Activated CD8-positive, alpha-beta T cell treated with anti-CD3 and anti-CD28 coated beads, Interleukin-2, amount 10 ng/mL, durations not matched to agents 7 days and 5 days (primary cell): ENCODE measurements at places on chromosomes 3 and 15. TPM values are rescaled to one million over a fixed set of nuclear protein-coding genes. Genes with fewer than 3 reads are reported as not detected.

Gene MOBP
- not detected for total RNA-seq

Gene MUSTN1
- 1.5 TPM for total RNA-seq

Gene FAM81A
- total RNA-seq: 4.6 TPM

Gene PODXL2
- total RNA-seq: 1.3 TPM

Gene ARHGEF26
- not detected for total RNA-seq

Gene SLC24A5
- total RNA-seq: not detected

Gene OR5K1
- not detected for total RNA-seq

Gene AP3B2
- not detected for total RNA-seq

Gene GPR27
- total RNA-seq: 0.37 TPM
